ENCODE measurements at places on chromosomes 1 and 21.

- DNase-seq, result no peak
Measured at GRCh38 chr1:41021526-41022308, at the start of gene SLFNL1. Gene SLFNL1, minus strand, starts transcription at chr1:41021725. Its CDS starts 1,065 bp downstream, at chr1:41020660.

GRCh38 chr1:88514544-88515060, 169.5 kb upstream of the PKN2 start:
- DNase-seq, result no peak

DNA sequence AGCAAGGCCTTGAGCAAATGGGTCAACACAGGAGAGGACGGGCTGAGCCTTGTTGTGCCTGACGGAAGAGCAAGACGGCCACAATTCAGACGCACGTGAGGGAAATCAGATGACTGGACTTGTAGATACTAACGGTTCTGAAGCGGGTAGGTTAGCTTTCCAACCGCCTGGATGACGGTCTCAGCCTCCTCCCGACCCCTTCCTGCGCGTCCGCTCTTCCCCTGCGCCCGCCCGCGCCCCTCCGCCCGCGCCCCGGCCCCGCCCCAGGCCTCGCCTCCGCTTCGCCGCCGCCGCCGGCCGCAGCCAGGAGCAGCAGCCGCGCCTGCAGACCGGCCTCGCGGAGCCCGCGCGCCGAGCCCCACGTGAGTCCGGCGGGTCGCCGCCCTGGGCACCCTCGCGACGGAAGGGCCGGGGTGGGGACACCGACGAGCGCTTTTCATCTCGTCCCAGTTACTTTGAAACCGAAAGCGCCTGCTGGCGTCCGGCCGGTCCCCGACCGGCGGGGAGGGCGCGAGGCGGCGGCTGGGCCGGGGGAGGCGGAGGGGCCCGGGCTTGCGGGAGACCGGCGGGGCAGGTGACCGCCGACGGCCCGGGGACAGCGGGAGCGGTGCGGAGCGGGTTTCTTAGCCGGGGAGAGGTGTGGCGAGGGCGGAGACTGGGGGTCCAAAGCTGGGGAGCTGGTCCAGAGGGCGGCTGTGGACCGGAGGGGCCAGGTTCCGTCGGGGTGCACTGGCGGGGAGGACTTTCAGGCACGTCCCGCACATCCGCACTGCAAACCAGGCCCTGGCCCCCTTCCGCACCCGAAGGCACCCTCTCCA, at the start of gene TRAF5:
TRAF5 (plus strand) TSS at position 306 of the 818 bp plus-strand sequence. CDS start 26,407 bp downstream, outside the sequence.
- peak; percentile 57 for DNase-seq

GRCh38 chr1:110233861-110234260, 23.7 kb downstream of the KCNC4 start:
- DNase-seq, result no peak

DNA sequence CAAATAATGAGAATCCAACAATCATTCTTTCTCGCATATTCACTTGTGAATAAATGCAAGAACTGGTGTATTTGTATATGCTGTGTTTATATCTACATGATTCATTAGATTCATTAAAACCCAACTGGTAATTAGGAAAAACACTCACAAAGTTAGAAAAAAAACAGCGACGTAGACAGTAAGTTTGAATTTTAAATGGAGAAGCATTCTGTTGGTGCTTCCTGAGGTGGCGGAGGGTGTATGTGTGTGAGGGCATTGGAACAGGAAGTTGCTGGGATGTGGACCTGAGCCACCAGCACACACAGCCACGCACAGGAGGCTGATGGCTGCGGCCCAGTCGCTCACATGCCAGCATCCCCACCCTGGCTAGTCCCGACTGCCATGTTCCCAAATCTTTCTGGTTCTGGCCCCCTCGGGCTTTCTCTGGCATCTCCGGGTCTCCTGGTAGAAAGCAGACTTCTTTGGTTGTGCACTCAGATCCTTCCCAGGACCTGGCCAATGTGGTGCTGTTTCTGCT, 121.6 kb upstream of the IRF2BP2 start:
- DNase-seq, result no peak

All from neural crest cell (in vitro differentiated cells).